Right ventricle myocardium inferior (tissue), 1 donor: ENCODE measurements at places on chromosomes 1 and 21.

GRCh38 chr21:46191686-46192575 lies 7.7 kb upstream of the SPATC1L start:
- no peak for DNase-seq

DNA sequence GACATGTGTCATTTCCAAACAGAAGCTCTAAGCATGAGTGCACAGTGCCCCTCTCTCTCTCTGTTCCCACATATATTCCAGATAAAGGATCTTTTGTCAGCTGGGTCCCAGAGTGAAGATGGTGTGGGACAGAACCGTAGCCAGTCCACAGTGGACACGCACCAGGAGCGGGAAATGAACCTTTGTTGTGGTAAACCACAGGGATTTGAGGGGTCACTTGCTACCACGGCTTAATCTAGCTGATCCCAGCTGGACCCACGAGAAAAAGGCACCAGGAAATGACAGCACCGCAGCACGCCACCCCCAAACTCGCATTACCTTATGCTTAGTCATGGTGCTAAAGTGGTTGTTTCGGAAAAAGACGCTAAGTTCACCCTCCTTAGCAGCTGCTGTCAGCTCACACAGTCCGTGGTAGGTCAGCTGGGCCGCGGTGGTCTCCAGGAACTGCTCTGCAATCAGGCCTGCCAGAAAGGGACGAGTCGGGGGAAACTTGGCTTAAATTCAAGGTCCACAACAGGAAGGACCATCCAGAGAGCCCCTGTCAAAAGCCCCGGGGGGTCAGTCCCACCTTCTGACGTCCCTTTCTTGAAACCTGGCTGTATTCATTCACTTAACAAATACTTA lies 7.5 kb downstream of the MINDY1 start:
- no peak for DNase-seq

DNA sequence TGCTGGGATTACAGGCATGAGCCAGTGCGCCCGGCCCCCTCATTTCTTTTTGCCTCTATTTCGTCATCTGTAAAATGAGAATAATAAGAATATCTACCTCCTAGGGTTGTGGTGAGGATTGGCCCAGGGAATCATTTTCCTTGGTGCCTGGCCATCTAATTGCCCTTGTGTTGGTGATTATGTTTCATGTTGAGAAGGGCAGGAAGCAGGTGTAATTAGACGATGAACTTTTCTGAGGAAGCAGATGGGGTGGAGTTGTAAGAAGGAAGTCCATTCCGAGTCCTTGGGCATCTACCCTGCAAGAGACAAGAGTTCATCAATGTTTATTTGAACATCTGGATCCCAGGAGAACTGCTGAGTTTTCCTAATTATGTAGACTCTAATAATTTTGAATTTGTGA lies 38.7 kb upstream of the NEK2 start:
- DNase-seq: no peak

- peak; percentile 61 for DNase-seq
Measured at GRCh38 chr1:116374353-116375147, 1.5 kb downstream of the ATP1A1 start.

- DNase-seq: no peak
Measured at GRCh38 chr1:64511044-64511443, 41.1 kb downstream of the CACHD1 start.

DNA sequence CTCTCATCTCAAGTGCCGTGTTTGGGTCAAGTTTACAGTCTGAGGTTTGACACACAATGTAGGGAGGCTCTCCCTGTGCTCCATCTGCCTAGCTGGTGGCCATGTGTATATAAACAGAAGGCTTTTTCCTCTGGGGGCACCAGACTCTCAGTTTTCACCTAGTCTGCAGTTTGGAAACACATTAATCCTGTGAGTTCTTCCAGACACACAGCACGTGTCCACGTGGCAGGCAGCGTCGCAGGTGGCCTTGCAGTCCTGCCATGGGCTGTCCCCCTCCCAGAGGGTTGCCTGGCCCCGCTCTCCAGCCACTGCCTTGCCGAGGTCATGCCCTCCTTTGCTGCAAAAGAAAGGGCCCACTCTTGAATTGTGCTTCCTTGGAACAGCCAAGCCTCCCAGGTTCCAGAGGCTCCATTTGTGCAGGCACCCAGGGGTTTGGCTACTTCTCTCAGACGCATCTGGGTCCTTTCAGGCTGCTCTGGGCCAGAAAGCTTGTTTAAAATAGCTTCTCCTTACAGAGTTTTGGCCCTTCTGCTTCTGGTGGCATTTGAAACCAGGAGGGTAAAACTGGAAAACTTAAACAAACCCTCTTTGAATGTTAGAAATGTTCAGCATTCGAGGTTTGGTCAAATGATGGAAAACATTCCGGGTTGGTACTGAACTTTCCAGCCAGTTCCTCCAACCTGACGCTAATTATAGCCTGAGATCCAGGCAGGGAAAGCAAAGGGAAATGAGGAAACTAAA lies 4.4 kb upstream of the RUNX1 start:
- no peak for DNase-seq

DNA sequence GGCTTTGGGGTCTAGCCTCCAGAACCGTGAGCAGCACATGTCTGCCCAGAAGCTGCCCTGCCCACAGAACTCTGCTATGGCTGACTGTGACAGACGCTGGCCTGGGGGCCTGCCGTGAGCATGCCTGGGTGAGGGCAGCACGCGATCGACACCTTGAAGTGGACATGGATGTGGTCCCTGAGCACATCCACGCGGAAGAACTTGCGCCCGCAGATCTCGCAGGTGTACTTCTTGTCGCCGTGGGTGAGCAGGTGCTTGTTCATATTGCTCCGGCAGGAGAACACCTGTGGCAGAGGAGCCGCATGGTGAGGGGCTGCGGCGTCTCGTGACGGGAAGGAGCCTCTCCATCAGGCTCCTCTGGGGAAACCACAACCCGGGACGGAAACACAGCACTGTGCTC lies 56.0 kb downstream of the PRDM15 start:
- DNase-seq: no peak

- DNase-seq: no peak
Measured at GRCh38 chr1:165738794-165739193, 29.9 kb downstream of the TMCO1 start.

GRCh38 chr21:43702785-43703034 lies 16.2 kb upstream of the PDXK start:
- no peak for DNase-seq

GRCh38 chr1:163410073-163410999 lies 88.6 kb downstream of the NUF2 start:
- DNase-seq: no peak

DNA sequence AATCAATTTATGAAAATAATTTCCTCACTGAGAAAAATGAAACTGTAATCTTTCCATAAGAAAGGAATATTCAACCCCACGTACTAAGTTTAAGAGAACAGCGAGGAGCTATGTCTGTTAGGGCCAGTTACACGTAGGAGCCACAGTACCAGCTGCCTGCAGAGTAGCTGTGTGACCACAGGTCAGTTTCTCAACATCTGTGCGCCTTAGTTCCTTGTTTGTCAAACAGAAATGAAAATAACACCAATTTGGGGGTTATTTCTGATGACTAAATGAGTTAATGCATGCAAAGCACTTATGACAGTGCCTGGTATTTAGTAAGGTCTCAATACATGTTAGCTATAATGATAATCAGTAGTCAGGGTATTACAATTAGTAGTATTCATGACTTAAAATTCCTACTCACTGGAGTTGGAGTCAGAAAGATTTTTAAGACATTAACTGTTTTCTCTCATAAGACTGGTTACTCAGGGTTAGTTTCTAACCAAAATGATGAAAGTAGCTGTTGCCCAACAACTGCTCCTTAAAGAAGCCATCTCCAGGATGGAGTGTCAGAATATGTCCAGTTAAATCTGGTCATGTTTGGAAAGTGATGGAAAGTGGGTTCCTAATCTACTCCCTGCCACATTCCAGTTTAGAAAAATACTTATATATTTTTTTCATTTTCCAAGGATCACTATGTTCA lies 85.8 kb upstream of the ZNF648 start:
- DNase-seq: no peak

DNA sequence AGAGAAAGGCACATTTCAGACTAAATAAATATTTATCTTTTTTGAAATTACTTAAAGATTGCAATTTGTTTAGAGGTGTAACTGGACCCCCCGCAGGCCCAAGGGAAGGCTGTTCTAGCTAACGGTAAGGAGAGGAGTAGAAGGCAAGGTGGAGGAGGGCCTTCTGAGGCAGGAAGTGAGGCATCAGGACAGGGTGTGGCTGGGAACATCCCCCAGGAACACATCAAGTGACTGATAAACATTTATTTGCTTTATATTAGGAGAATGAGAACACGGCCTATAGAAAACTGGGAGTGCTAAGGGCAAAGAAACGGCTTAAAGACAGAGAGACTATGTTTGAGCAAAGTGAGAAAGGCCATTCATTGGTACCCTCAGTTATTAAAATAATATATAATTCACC lies 23.2 kb downstream of the HIVEP3 start:
- no peak for DNase-seq

- no peak for DNase-seq
Measured at GRCh38 chr1:26220199-26220912, 13.6 kb upstream of the CEP85 start.
